ENCODE measurements at places on chromosomes 5 and 9.

DNA sequence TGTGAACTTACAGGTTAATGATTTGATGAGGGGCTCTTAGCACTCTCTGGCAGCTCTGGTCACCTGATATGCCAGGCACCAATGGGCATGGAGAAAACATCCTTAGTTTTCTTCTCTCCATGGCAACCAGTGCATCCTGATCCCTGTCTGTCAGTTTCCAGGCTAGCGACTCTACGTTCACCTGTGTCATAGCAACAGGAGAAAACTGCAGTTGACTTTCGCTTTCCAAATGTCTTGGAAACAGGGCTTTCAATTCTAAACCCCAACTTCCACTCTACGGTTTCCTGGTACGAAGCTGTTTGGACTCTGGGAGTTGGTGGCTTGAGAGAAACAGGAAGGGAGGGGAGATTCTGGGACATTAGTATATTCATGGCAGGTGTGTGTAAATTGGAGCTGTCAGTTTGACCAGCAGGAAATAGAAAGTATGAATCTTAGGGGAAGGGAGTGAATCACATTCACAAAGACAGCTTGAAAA is 74.4 kb downstream of the SLC28A3 start:
- DNase-seq: no peak

GRCh38 chr5:140882591-140882899 is 621 bp downstream of the PCDHA13 start:
- DNase-seq: peak; percentile 30

DNA sequence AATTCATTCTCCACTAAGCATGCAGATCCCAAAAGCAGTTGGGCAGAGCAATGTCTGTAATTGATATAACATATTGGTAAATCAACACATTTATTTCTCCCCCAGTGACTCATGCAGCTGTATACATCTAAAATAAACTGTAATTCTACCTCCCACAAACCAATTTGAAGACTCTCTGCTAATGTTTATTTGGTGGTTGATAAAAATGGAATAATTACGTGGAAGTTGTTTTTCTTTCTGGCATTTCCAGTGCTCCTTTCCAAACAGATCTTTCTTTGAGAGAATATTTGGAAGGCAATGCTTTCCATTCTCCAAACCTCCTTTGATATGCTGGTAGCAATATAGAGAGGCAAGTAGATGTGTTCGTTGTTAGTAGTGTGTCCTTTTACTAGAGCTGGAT is 194.7 kb downstream of the CHSY3 start:
- no peak for DNase-seq

DNA sequence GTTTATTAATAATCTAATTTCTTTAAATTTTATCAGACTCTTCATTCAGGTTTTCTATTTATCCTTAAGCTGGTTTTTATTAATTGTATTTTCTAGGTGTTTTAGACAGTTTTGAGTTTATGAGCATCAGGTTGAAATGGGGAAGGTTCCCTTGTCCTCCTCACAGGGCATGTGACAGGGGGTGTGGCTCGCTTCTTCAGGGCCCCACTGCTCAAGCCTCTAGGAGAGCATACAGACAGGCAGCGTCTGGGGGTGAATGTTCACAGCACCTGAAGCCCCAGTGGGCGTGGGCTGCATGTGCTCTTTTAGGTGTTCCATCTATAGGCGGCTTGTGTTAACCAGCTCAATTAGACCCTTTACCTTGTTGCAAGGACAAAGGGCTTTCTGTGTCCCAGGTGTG is 78.2 kb upstream of the RUFY1 start:
- DNase-seq: no peak

- no peak for DNase-seq
Measured at GRCh38 chr9:78325343-78325742, 28.4 kb downstream of the PSAT1 start.

GRCh38 chr5:35668319-35668718 is 50.7 kb downstream of the SPEF2 start:
- no peak for DNase-seq

- no peak for DNase-seq
Measured at GRCh38 chr5:138330813-138331448, 673 bp downstream of the CDC25C start.

DNA sequence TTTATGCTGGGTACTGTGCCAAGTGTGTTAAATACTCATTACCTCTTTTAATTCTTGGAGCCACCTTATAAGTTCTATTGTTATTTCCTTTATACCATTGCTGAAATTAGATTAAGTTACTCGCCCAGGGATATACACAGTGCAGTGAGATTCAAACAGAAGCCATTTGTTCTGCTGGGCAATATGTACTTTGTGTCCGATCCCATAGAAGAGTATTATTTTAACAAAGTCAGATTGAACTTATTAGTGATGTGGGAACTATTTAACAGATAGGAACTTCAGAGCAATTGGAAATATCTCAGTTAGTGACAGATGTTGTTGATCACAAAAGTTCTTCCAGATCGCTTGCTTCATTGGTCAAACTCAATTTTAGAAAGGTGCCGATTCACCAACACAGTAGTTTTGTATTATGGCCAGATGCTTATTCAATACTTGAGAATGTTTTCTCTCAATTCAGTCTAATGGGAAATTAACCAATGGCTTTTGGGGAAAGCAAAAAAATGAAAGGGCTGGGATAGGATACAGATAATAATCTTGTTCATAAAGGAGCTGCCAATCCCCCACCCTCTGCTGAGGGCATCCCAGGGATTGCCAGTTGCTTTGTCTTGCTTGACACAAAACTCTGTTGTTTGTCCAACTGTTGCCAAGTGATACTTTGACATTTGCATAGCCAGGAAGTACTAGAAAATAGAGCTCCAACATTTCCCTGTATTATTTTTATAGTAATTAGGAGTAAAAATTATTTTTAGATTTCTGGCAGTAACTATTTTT is 94.8 kb upstream of the SEMA6A start:
- DNase-seq: no peak

DNA sequence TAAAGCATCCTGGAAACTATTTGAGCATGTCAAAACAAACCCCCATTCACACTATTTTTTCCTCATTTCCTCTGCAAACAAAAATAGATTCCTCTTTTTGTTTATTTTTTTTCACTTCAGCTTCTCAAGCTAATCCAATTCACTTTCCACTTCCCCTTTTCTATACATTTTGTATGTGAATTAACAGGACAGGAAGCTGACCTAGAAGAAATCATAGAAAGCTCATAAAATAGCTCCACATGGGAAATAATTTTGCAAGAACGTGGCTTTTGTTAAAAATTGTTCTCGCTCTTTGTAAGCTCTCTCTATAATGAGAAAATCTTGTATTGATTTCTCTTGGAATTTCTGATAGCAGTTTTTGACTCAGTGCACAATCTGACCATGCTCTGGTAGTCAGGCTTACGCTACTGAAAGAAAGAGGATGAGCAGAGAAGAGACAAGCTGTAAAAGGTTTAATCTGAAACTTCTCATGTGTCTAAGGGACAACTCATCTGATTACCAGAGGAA is 215.8 kb downstream of the ADAMTS12 start:
- no peak for DNase-seq
